Central memory CD4-positive, alpha-beta T cell (primary cell): ENCODE measurements at places on chromosomes 5 and 9.

- no peak for DNase-seq
Measured at GRCh38 chr5:151697452-151697851, 10.7 kb upstream of the SPARC start.

DNA sequence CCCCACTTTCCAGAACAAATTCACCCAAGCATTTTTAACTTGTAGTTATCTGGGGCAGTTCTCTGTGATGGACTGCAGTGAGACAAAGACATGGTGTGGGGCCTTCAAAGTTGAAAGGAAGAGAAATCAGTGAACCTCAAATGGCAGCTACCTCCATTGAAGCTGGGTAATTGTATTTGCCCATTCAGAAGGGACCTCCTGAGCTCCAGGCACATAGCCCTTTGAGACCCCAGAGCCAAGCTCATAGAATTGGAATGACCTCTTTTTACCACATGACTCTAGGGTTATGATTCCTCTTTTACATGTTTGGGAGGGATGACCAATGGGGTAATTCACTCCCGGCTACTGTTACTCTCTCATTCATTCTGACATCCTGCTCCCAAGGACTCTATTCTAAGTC lies 368.4 kb upstream of the ITGA1 start:
- DNase-seq: no peak

- DNase-seq: no peak
Measured at GRCh38 chr9:74824654-74825053, 63.1 kb downstream of the TRPM6 start.

- no peak for DNase-seq
Measured at GRCh38 chr5:116361171-116361967, 213.3 kb downstream of the SEMA6A start.

GRCh38 chr9:112331674-112331952 lies 1.8 kb downstream of the PTBP3 start:
- no peak for DNase-seq
